ENCODE measurements at places on chromosomes 6 and 20.

DNA sequence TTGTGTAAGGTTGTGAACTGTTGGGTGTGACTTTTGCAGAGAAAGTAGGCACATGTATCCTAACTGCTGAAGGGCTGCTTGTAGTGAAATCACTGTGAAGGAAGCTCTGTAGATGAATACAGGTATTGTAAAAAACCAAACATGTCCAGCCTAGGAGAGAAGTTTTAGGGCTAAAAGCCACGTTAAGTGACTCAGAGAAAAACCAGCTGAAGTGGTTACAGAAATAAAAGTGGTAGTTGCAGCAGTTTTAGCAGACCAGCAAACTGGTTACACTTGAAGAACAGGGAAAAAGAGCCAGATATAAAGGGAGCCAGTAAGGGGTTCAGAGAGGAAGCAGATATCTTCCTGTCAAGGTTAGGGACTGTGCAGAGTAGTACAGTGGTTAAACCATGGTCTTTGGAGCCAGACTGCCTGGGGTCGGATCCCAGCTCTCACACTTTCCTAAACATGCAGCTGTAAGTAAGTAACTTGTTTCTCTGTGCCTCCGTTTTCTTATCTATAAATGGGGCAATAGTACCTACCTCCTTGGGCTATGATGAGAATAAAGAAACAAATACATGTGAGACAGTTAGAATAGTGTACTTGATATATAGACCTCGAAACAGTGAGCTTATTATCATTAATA is 33.8 kb upstream of the RNF8 start:
- no peak for DNase-seq

DNA sequence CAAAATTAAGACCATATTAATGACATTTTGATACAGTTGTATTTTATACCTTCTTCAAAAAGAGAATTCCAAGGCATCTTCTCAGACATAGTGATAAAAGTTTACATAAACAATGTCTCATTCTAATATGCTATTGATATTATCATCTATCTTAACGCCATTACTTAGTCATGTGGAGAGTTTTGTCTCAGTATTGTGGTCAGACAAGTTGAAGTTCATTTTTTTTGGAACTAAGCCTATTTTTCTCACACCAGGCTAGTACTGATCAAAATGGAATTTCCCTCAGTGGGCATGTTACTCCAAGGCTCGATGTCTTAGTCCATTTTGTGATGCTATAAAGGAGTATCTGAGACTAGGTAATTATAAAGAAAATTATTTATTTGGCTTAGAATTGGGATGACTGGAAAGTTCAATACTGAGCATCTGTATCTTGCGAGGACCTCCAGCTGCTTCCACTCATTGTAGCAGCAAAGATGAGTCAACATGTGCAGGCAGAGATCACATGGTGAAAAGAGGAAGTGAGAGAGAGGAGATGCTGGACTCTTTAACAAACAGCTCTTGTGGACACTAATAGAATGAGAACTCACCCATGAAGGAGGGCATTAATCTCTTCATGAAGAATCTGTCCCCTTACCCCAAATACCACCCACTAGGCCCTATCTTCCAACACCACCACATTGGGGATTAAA is 825.5 kb upstream of the MANEA start:
- DNase-seq = no peak

- no peak for DNase-seq
Measured at GRCh38 chr6:30154709-30155519, 6.1 kb downstream of the TRIM10 start.

DNA sequence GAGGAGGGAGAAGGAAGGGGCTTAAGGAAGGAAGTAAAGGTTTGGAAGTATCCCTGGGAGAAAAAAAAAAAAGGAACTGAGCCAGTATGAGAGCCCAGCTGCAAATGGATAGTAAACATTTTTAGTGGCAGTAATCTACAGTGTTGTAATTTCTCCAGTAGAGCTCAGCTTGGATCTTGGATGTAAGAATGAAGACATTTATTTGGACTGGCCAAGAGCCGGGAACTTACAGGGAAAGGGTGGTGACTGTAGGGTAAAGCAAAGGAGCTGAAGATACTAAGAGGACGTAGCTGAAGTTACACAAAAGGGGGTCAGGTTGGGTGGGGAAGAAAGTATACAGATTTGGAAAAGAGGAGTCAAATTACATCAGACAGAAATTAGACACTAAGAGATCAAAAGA is 13.5 kb downstream of the EEF1E1 start:
- no peak for DNase-seq

DNA sequence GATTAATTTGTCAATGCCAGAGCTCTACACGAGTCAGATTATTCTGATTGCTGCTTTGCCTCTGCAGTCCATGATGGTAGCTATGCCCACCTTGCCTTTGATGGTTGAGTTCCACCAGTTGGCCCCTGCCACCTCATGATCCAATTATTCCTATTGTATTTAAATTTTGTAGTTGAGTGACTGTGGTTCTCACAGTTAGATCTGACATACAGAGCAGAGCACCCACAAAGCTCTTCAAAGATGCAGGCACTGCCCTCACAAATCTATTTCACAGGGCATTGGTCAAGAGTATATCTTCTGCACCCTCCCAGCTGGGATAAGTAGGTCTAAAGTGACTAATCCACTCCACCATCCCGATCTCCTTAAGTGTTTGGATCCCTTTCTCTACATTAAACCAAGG is 318.8 kb downstream of the EYA4 start:
- DNase-seq = no peak

Data from NCI-H1105 (cell line).